Thoracic aorta (tissue), 2 donors: ENCODE measurements at places on chromosomes 6 and 20. TPM values are rescaled to one million over a fixed set of nuclear protein-coding genes. Genes with fewer than 3 reads are reported as not detected.

SLPI gene
- 44.3 TPM for total RNA-seq

ABHD16B gene
- total RNA-seq: not detected

RNF182 gene
- not detected for total RNA-seq

C6orf132 gene
- 2.4 TPM for total RNA-seq

RBM24 gene
- total RNA-seq: 7.9 TPM

PTCRA gene
- not detected for total RNA-seq

DNA sequence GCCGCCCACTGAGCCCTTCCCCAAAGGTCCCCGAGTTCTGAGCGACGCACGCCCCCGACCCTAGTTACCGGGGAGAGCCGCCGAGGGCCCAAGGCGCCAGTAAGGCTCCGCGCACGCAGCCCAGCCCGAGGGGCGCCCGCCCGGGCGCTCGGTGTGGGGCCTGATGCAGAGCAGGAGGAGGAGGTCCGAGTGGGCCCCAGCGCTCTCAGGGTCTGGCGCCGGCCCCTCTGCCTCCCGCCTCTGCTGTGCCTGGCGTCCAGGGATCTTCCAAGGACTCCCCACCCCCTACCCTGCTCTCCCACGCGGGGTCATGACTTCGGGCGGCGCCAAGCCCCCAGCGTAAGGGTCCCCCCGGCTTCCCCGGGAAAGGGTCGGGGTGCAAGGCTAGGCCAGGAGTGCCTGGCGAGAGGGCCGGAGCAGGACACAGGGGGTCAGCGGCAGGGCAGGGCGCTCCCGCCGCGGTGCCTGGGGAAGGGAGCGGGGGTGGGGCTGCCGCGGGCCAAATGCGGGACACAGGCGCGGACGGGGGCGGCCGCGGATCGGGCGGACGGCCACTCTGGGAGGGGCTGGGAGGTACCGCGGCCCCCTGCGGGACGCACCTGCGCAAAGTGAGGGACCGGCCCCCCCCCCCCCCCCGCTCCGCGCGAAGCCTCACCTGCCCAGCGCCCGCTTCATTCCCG, 637 bp downstream of the ABHD12 start:
- H3K27ac ChIP-seq: peak overlapping the region; percentile 88
- H3K4me3 ChIP-seq: peak overlapping the region; percentile 81
- H3K27me3 ChIP-seq: no peaks in the 10 kb centered on the region
- no peak for DNase-seq

DNA sequence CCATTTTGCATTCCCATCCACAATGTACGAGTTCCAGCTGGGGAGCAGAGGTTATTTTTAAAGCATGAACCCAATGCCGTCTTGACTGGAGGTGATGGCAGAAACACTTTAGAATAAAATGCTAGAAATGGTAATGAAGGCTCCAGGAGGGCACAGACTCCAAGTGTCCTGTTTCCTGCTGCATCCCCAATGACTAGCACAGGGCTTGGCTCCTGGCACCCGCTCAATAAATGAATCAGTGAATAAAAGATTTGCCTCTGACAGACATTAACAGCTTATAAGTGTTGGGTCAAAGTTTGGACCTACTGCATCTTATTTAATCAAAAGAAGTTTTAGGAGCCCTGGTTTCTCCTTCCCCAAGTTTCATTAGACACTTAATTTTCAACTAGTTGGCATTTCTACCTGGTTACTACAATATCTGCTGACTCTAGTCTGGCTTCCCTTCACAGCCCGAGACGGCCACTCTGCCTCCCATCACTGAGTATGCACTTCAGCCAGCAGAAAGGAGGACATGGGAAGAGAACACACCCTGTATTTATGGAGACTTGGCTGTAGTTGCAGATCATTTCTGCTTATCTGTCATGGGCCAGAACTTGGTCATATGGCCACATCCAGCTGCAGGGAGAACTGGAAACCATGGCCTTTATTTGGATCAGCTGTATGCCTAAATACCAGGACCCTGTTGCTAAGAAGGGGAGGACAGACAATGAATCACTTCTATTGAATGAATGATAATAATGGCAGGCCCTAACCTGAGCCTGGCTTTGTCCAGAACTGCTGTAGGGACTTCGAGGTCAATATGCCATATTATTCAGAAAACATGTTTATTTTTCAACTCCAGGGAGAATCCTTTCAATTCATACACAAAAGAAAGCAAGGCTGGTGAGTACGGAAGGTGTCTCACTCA, 63.1 kb downstream of the TTI1 start:
- H3K4me1 ChIP-seq: no peaks in the 10 kb centered on the region
- H3K27me3 ChIP-seq: no peaks in the 10 kb centered on the region
- H3K4me3 ChIP-seq: no peak overlapping the region
- no peak for DNase-seq

- DNase-seq: no peak
- H3K27ac ChIP-seq: peak overlapping the region; percentile 84
- H3K36me3 ChIP-seq: no peaks in the 10 kb centered on the region
- no peaks in the 10 kb centered on the region for H3K27me3 ChIP-seq
Measured at GRCh38 chr6:30571762-30572082, 480 bp downstream of the ABCF1 start.

DNA sequence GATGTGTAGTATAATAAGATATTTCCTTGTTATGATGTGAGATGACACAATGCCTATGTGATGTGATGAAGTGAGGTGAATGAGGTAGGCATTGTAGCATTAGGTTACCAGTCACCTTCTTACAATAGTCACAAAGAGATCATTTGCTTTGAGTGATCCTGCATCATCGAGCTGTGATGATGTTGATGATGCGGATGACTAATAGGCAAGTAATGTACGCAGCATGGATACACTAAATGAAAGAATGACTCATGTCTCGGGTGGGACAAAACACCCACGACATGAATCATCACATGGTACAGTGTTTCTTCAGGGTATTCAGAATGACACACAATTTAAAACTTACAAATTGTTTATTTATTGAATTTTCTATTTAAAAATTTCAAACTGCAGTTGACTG, 806.3 kb upstream of the GJE1 start:
- no peaks in the 10 kb centered on the region for H3K36me3 ChIP-seq
- peak overlapping the region; percentile 53 for H3K4me3 ChIP-seq
- peaks cover 11% of the 10 kb centered on the region for H3K4me1 ChIP-seq
- H3K27me3 ChIP-seq: no peaks in the 10 kb centered on the region

DNA sequence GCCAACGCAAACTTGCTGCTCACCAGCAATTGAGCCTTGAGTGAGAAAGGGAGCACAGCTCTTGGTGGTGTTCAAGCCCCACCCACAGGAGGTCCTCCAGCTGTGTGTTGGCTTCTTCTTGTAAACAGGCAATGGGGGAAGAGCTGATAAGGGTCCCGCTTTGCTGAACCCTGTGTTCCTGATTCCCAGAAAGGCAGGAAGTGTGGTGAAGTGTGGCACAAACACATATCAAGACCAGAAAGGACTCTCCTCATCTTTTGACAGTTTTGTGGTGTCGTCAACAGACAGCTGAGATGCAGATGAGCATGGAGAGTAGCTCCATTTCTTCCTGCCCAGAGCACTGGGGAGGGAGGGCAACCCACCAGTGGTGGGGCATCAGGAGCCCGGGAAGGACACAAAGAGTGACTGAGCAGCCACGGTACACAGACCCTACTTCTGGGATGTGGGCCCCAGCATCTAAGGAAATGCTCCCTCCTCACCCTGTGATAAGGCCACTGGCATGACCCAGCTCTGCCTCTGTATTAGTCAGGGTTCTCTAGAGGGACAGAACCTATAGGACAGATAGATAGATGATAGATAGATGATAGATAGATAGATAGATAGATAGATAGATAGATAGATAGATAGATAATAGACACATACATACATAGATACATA, 188.9 kb upstream of the TAB2 start:
- no peaks in the 10 kb centered on the region for H3K36me3 ChIP-seq
- no peaks in the 10 kb centered on the region for H3K4me1 ChIP-seq
- no peak overlapping the region for H3K27ac ChIP-seq
- no peak for DNase-seq

DNA sequence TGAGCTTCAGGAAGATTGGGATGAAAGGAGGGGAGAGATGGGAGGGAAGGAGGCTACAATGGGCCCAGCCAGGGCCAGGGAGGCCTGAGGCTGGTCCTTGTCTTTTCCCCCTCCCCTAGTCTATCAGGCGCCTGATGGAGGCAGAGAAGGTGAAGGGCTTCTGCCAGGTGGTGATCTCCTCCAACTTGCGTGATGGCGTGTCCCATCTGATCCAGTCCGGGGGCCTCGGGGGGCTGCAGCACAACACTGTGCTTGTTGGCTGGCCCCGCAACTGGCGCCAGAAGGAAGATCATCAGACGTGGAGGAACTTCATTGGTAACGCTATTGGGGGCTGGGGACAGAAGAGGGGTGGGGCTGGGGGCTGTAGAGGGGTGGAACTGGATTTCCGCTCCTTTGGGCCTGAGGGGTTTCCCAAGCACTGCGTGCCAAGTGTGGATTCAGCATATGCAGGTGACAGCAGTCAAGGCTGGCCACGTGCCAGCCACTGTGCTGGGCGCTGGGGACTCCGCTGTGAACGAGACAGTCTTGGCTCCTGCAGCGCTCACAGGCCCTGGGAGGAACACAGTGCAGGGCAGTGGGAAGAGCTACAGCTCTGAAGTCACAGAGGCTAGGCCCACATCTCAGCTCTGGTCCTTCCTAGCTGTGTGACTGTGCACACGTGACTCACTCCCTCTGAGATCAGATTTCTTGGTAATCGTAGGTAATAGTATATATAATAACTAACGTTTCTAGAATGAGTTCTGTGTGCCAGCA, 22.7 kb downstream of the SLC12A5 start:
- no peaks in the 10 kb centered on the region for H3K4me1 ChIP-seq
- DNase-seq: no peak
- H3K27ac ChIP-seq: no peak overlapping the region
- no peak overlapping the region for H3K4me3 ChIP-seq
- no peaks in the 10 kb centered on the region for H3K36me3 ChIP-seq

GRCh38 chr20:46631874-46632446, 19.3 kb downstream of the SLC13A3 start:
- H3K4me1 ChIP-seq: no peaks in the 10 kb centered on the region
- H3K4me3 ChIP-seq: no peak overlapping the region
- no peak overlapping the region for H3K27ac ChIP-seq
- H3K36me3 ChIP-seq: no peaks in the 10 kb centered on the region
- H3K27me3 ChIP-seq: no peaks in the 10 kb centered on the region

DNA sequence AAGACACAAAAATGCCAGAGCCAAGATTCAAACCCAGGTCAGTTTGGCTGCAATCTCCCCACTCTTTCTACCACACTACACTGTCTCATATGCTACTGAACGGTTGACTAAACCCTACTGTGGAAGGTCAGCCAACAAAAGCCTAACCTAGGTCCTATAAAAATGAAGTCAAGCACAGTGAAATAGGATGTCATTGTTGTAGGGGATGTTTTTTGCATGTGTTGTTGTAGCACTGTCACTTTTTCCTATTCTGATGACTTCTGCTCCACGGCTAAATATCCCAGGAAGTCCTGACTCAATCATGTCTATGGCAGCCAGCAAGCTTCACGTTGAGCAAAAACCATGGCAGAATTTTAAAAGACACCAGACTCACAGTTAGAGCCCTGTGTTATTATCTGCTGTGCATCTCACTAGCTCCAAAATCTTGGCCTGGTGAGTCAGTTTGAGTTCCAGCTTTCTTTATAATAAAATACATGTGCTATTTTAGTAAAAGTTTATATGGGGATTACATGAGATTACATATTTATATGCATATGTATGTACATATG, 322.1 kb upstream of the NT5E start:
- H3K4me3 ChIP-seq: no peak overlapping the region
- H3K36me3 ChIP-seq: no peaks in the 10 kb centered on the region
- H3K4me1 ChIP-seq: peaks cover 10% of the 10 kb centered on the region
- no peak for DNase-seq

- H3K4me3 ChIP-seq: no peak overlapping the region
- H3K27ac ChIP-seq: no peak overlapping the region
- peaks cover 50% of the 10 kb centered on the region for H3K36me3 ChIP-seq
- peaks cover 33% of the 10 kb centered on the region for H3K4me1 ChIP-seq
- no peaks in the 10 kb centered on the region for H3K27me3 ChIP-seq
Measured at GRCh38 chr6:43673444-43674084, 14.0 kb downstream of the MRPS18A start.

DNA sequence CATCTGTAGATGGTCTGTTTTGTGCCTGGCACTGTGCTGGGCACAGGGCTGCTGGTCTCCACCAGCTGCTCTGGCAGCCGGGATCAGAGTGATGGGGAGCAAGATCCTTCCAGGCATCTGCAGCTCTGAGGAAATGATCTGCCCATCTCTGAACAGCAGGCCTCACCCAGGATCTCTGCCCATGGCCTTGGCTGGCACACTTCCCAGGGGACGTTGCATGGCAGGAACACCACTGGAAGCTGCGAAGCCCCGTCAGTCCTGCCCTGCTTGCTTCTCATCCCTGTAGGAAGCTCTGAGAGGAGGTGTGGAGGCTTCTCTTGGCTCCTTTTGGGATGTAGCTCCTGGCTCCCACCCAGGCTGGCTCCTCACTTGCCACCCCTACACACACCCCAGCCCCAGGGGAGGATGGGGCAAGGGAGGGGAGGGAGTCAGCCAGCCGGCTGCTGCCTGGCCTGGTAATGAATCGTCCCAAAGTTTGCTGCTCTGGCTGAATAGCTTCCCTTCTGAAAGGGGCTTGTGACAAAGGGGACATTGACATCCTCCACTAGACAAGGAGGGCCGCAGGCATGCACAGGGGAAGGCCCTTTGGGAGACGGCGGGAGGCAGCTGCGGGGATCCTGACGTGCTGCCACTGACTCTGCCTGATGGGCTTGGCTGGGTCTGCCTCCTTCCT, 108.9 kb downstream of the VEGFA start:
- no peaks in the 10 kb centered on the region for H3K36me3 ChIP-seq
- peaks cover 14% of the 10 kb centered on the region for H3K4me1 ChIP-seq
- H3K27me3 ChIP-seq: no peaks in the 10 kb centered on the region
- DNase-seq: no peak
- no peak overlapping the region for H3K27ac ChIP-seq

DNA sequence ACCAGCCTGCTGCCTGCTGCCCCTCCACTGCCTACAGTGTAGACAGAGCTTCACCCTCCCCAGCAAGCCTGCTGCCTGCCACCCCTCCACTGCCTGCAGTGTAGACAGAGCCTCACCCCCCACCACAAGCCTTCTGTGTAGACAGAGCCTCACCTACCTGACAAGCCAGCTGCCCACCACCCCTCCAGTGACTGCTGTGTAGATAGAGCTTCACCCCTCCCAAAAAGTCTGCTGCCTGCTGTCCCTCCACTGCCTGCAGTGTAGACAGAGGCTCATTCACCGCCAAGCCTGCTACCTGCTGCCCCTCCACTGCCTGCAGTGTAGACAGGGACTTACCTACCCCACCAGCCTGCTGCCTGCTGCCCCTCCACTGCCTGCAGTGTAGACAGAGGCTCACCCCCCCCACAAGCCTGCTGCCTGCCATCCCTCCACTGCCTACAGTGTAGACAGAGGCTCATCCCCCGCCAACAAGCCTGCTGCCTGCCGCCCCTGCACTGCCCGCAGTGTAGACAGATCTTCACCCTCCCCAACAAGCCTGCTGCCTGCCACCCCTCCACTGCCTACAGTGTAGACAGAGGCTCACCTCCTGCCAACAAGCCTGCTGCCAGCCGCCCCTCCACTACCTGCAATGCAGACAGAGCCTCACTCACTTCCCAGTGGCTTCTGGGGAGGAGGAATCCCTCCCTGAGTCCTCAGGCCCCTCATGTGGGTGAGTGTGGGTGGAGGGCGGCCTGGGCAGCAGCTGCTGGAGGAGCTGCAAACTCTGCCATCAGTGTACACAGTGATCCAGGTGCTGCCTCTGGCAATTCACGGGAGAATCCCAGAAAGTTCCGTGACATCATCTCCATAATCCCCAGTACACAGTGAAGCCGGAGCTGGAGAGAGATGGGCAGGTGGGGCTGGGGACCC, 140.9 kb downstream of the DLL1 start:
- no peaks in the 10 kb centered on the region for H3K36me3 ChIP-seq
- no peak overlapping the region for H3K27ac ChIP-seq
- peaks cover 15% of the 10 kb centered on the region for H3K4me1 ChIP-seq
- H3K4me3 ChIP-seq: no peak overlapping the region
- no peak for DNase-seq
